ENCODE measurements at places on chromosomes 1 and 21.

GRCh38 chr1:234758851-234759250, 148.9 kb upstream of the IRF2BP2 start:
- DNase-seq = no peak

DNA sequence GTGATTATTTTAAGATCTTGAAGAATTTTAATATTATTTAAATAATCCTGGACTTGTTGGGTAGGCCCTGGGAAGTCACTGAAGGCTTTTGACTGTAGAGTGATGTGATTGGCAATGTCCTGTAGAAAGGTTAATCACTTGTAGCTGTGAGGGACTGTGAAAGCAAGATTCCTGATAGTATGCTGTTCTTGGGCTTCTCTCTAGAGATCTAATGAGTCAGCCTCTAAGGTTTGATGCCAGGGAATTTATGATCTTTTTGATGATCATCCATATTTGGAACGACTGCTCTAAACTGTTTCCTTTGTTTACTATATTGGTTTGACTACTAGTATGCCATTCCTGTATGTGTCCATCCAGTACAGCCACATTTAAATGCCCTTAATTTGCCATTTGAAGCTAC, 56.5 kb downstream of the CAMSAP2 start:
- peak; percentile 59 for DNase-seq

DNA sequence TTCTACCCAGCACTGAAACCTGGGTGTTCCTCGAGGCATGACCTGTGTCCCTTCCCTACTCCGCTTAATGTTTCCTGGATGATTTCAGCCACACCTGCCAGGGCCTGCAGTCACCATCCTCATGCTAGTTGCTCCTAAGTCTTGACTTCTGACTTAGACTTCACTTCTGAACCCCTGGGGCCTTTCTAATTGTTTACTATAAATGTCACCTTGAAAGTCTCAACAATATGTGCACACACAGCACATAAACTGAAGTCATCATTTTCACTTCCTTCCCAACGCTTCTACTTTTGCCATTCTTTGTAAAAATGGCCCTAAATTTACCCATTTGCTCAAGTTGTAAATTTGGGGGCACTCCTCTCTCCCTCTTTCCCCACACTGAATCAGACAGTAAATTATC, 141.1 kb downstream of the DYRK1A start:
- DNase-seq = no peak

DNA sequence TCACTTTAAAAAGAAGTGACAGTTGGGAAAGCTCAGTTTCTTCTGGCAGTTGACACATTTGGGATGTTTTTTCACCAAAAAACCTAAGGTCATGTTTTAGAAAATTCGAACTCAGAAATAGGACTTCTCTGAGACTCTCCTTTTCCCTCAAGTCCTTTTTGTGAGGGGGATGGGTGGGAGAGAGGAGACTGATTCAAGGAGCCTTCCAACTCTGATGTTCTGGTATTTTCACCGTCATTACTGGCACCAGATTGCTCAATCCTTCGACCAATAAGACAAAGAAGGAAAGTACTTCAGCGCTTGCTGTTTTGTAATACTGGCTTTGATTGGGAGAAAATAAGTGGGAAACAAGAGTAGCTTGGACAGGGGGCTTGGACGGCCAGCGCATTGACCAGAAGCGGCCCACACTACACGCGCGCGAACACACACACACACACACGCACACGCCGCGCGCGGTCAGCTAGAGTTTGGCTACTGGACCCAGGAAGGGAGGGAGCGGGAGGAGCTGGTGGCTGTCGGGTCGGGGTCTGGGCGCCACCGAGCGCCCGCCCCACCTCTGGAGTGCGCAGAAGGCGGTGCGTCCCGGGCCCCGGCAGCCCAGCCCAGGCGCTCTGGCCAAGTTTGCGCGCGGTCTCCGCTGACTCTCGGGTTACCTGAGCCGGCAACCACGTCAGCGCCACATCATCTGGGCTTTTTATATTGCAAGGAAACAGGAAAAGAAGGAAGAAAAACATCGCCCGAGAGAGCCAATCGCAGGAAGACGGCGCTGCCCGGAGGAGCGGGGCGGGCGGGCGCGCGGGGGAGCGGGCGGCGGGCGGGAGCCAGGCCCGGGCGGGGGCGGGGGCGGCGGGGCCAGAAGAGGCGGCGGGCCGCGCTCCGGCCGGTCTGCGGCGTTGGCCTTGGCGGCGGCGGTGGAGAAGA, at the start of gene KCNK1:
Gene KCNK1 (plus strand): TSS at position 855 of the 921 bp plus-strand sequence. CDS start 66 bp downstream, at position 921.
- DNase-seq = peak; percentile 85

- no peak for DNase-seq
Observed at GRCh38 chr21:43759651-43760050, 16.5 kb downstream of the CSTB start.

- DNase-seq = no peak
Observed at GRCh38 chr1:36625253-36625934, 142.7 kb upstream of the CSF3R start.

- no peak for DNase-seq
Observed at GRCh38 chr1:166036092-166036491, 130.7 kb downstream of the FAM78B start.

DNA sequence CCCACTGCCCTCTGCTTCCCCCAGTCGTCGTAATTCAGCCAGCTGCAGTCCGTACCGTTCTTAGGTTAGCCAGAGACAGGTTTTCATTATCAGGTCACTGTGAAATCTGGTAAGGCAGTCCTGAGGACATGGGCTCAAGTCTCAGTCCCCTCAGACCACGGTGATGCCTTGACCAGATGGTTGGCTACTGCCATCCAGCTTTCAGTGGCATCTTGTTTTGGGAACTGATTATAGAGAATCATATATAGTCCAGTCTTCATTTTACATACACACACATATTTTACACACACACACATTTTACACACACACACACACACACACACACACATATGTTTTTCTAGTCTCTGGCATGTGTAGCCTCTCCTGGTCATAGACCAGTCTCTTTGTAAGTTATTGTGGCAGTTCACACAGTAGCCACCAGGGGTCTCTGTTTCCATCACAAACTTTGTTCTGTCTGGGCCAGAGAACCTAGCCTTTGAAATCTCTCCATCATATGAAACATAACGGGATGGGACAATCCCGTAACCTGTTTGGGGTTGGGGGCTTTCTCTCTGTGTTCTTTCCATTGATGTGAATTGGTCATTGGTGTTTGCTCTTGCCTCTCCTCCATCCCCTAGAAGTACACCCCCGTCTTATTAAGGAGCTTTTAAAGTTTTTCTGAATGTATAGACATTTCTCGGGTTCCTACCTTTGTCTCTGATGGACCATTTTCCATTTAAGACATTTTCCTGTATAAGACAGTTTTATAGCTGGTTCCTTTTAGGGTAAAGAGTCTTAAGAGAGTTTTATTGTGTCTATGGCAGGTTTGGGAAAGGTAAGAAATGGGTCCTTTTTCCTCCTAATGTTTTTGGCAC, 8.4 kb upstream of the IKBKE start:
- DNase-seq = peak; percentile 72

- no peak for DNase-seq
Observed at GRCh38 chr1:230544758-230545157, 97.5 kb upstream of the COG2 start.

GRCh38 chr1:230923176-230923575, 54.9 kb upstream of the C1orf198 start:
- DNase-seq = no peak

DNA sequence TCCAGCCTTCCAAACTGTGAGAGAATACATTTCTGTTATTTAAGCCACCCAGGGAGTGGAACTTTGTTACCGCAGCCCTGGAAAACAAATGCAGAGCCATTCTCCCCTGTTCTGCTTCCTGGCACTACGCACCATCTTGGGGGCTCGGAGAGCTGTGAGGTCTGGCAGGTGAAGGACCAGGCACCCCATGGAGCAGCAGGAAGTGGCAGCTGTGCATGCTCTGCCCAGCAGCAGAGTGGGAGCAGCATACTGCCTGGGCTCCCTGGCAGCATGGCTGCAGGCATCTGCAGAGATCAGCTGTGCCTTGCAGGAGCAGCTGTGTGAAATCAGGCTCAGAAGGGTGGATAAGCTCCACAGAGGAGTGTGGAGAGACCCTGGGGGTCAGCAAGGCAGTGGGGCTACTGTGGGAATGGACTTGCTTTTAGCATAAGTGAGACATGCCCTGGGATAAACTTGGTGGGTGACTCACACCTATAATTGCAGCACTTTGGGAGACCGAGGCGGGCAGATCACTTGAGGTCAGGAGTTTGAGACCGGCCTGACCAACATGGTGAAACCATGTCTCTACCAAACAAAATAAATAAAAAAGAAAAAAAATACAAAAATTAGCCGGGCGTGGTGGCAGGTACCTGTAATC, 17.7 kb upstream of the ZSCAN20 start:
- no peak for DNase-seq

GRCh38 chr1:179706339-179706941, 36.7 kb upstream of the FAM163A start:
- DNase-seq = peak; percentile 64

- DNase-seq = no peak
Observed at GRCh38 chr1:93499075-93499474, 51.2 kb downstream of the FNBP1L start.

- DNase-seq = peak; percentile 41
Observed at GRCh38 chr1:115469703-115470476, 131.8 kb upstream of the NGF start.

- DNase-seq = no peak
Observed at GRCh38 chr1:74772945-74773344, 40.0 kb downstream of the TYW3 start.

DNA sequence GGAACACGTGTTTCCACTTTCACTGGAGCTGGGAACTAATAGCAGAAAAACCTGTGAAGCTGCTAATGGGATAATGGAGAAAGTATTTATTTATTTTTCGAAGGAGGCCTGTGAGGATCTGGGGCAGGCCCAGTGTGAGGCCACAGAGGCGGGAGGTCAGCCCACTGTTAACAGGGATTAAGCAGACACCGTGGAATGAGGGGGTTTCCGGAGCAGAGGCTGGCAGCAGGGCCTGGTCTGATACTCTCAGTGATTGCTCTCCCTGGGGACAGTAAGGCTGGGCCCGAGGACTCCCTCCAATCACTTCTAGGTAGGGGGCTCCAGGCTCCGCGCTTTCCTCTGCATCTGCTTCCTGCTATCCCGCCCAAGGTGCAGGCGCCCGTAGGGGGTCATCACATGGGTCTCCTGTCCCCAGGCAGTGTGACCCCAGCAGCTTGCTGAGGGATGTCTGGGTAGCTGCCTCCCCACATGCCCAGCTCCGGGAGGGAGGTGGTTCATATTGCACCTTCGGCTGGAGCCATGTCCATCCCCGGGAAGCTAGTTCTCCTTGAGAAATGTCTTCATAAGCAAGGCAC, 28.8 kb upstream of the CDCA8 start:
- DNase-seq = no peak

- no peak for DNase-seq
Observed at GRCh38 chr1:15940110-15941043, 35.5 kb downstream of the ZBTB17 start.

GRCh38 chr1:63327417-63328054, 5.2 kb downstream of the FOXD3 start:
- peak; percentile 35 for DNase-seq

DNA sequence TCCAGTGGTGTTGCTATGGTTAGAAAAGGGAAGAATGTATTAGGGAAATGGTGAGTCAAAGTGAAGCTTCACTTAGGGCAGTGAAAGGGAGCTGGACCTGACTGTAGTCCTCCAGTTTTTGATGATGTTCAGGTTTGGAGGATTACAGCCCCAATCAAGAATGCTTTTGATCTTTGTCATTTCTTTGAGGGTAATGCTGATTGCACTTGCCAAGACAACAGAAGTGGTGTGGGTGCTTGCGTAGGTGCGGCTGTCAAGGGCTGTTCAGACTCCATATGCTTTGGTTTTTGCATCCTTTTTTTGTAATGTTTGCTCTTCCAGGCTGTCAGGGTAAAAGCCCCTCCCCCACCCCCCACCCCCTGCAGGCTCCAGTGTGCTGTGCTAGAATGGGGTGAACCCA, 38.9 kb downstream of the HHAT start:
- no peak for DNase-seq

DNA sequence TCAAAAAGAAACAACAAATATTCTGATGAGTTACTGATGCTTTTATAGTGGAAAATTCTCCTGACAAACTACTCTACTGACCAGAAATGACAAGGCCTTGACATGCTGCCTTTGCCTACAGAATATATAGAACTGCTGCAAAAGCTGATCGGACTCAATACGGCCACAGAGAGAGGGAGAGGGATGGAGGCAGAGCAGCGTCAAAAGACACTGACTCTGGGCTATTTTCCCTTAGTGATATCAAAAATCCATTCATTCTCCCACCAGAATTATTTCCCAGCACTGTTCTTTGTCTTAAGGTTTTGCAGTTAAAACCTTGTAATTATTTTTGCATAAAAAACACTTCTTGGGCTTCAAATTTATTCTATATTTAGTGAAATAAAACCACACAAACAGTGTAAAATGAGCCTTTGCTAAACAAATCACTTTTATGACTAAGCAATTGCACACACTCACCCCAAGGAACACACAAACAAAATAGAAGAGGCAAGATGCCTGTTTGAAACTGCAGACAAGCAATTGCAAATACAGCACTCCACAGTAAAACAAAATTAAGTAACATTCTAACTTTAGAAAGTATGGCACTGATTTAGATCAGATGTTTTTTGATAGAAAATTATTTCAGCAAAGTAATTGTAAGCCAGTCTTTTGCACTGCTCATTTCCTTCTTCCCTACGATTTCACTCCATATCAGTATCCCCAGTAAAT, 1036.4 kb downstream of the ADGRL2 start:
- DNase-seq = no peak

DNA sequence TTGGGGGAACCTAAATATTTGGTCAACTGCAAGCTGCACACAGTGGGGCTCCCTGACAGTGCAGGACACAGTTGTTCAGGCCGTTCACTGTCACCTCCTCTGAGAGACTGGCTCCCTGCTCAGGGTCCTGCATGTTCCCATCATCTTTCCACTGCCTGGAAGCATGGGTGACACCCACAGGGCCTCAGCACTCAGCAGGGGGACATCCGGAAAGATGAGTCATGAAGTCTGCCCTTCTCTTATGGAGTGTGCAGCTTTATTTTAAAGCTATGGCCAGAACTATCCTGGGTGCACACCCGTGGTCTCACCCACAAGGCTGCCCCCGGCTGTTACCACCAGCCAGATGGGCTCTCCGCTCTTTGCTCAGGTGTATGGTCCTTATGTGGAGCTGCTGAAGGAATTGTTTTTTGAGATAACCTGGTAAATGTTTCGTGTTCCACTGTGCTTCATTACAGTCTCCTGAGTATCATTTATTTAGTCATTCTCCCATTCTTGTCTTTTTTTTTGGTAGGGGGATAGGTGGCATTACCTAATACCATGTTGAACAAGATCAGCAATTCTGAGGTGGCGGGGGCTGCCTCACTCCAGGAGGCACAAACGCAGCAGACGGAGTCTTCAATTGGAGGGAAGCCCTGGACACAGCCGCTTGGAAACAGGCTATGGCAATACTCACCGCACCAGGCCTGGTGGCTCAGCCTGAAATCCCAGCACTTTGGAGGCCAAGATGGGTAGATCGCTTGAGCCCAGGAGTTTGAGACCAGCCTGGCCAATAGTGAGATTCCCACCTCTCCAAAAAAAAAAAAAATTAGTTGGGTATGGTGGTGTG, 14.3 kb downstream of the TRIM11 start:
- DNase-seq = no peak

GRCh38 chr1:102884238-102884637, 224.1 kb downstream of the COL11A1 start:
- DNase-seq = no peak

GRCh38 chr1:171904778-171905450, 63.6 kb downstream of the DNM3 start:
- no peak for DNase-seq

GRCh38 chr1:26171084-26172072, at the start of gene ZNF593OS:
TSS of gene ZNF593OS (minus strand) at chr1:26171832. CDS start at chr1:26171661, 171 bp downstream.
- DNase-seq = no peak

GRCh38 chr1:82845866-82846265, 1045.1 kb downstream of the ADGRL2 start:
- DNase-seq = no peak

GRCh38 chr1:5304702-5305101, 650.3 kb downstream of the AJAP1 start:
- no peak for DNase-seq
